T-cell (primary cell): ENCODE measurements at places on chromosomes 5 and 9.

GRCh38 chr5:8053270-8053669 is 184.3 kb downstream of the MTRR start:
- no peak for DNase-seq

DNA sequence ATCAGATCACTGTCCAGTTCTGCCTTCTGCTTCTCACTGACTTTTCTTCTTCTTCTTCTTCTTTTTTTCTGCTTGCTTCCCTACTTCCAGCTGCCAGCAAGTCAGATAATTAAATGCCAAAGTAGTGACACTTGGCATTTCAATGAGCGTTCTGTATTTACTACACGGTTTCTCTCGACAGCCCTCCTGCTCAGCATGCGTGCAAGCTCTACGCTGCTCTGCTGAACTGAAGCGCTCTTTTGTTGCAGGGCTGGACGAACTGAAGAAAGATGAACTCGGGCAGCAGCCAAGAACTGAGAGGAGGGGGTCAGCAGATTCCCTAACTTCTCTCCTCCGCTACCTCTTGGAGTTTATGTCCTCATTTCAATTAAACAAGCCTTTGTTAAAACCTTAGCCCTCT is 319.1 kb downstream of the GLIS3 start:
- no peak for DNase-seq

DNA sequence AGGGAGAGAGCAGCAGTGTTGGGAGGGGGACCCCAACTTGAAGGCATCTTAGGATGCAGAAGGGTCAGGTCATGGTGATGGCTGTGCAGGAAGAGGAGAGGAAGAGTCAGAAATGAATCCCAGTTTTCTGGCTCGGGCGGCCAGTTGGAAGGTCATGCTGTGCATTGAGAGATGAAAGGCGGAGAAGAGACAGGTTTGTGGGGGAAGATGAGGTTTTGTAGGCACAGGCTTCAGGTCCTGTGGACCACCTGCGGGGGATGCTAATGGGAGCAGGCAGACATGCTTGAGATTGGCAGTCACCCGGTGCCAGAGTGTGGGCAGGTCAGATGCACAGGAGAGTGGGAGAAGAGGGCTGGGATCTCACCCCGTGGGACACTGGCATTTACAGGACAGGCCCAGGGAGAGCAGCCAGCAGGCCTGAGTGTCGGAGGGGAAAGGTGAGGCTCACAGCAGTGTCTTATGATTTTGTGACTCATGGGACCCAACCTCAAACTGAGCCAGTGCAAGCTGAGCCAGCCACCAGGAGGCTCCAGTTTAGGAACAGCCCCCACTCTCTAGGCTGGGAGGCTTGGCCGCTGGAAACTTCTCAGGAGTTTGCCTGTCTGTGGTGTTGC is 17.5 kb downstream of the STXBP1 start:
- DNase-seq, result no peak

DNA sequence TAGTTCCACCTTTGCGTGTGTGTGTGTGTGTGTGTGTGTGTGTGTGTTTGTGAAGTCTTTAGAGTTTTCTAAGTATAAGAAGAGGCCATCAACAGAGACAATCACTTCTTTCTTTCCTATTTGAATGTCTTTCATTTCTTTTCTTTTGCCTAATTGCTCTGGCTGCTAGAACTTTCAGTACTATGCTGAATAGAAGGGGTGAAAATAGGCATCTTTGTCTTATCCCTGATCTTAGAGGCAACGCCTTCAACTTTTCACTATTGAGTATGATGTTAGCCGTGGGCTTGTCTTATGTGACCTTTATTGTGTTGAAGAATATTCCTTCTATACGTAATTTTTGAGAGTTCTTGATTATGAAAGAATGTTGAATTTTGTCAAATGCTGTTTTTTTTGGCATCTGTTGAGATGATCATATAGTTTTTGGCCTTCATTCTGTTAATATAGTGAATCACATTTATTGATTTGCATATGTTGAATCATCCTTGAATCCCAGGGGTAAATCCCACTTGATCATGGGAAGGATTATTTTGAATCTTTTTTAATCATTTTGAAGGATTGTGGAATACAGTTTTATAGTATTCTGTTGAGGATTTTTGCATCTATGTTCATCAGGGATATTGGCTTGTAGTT is 134.8 kb upstream of the CD180 start:
- DNase-seq, result no peak

DNA sequence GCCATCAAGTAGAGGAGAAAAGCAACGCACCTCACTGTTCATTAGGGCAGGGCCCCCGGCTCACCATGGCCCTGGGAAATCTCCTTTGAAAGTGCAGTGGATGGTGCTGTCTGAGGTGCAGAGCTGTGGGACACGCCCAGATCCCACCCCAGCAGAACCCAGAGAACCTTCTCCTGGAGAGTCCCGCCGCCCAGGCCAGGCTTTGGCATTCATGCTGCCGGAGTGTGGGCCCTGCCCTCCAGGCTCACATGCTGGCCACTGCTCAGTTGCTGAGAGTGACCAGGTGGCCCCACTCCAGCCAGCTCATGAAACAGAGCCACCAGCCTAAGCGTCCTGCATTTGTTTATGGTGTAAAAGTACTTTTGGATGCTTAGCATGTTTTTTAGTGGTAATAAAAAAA is 23.8 kb upstream of the LRRC14B start:
- no peak for DNase-seq

GRCh38 chr9:109040571-109040970 is 27.3 kb upstream of the CTNNAL1 start:
- DNase-seq, result no peak

DNA sequence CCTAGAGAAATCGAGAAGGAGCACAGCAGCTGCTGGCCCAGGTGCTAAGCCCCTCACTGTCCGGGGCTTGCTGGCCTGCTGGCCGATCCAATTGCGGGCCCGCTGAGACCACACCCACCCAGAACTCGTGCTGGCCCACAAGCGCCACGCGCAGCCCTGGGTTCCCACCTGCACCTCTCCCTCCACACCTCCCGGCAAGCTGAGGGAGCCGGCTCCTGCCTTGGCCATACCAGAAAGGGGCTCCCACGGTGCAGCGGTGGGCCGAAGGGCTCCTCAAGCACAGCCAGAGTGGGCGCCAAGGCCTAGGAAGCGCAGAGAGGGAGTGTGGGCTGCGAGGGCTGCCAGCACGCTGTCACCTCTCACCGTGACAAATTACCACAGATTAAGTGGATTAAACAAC is 6.8 kb upstream of the BNC2 start:
- no peak for DNase-seq

DNA sequence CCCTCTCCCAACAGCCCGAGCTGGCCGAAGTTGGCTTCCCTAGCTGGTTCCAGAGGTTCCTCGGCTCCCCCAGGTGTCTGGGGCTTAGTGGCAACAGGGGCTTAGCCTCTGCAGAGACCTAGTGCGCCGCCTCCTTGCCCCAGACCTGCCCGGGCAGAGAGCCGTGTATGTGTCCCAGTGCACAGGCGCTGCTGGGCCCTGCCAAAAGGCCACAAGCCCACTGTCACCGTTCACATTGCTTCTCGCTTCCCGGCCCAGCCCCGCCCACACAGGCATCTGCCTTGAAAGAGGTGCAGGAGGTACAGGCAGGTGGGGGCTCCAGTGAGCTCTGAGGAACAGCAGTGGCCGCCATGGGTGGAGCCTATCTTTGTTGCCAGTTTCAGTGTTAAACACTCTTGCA is 2.5 kb upstream of the CACFD1 start:
- DNase-seq, result no peak

DNA sequence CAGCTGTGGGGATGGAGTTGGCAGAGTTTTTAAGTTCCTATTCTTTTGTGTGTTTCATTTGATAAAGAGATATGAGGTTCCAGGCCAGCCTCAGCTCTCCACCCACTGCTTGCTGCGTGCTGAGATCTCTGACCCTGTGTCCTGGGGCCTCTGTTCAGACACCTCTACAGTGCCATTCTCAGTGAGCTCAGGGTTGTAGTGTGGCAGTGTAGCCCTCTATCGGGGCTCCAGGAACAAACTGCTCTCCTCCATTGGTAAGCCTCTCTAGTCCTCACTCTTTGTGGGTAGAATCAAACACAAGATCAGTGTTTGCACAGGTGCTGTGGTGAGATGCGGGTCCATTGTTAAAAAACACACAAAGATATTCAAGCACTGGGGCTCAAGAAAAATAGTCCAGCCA is 386.6 kb upstream of the RPS23 start:
- no peak for DNase-seq

DNA sequence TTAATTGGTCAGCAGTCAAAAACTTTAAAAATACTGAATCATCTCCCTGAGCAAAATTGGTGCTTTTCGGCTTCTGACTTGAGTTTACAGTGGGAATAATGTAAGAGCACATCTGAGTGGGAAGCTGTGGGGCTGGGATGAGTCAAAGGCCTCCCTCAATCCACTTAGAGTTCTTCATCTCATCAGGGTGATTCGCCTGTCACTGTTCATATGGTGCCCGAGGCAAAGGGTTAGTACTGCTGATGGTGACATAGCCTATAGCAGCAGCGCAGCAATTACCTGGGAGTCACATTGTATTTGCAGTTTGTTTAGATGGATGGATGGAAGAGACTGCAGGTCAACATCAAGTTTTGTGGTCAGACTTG is 113.8 kb upstream of the ZNF608 start:
- no peak for DNase-seq

DNA sequence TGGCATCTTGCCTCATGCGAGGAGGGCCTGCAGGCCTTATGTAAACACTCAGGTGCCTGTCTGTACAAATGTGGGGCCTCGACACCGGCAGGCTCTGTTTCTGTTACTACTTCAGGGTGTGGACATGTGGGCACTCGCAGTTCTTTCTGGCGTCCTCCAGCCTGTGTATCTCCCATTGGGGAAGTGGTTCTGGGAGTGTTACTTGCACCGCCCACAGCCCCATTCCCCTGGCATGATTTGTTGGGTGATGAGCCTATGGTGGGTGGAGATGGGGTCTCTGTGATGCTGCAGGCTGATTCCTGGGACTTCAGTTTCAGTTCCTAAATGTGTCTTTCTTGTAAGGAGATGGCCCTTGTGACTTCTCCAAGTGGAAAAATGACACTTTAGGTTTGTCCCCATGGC is 82.1 kb upstream of the PITX1 start:
- no peak for DNase-seq

DNA sequence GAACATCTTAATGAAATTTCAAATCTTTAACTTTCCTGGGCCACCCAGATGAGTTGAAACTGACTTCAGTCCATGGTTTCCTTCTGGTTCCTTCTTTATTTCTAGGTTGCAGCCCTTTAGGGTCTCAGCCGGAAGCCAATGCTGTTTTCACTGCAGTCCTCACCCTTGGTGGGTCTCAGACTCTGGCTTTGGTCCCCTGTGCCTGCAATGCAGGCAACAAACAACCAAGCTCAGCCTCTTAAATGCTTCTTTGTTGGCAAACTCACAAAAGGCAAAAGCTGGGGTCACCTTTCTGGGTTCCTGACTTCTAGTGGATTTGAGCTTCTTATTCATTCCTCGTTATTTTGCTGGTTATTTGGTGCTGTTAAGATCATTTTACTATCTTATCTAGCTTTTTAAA is 19.3 kb upstream of the APC start:
- no peak for DNase-seq

GRCh38 chr9:96203867-96204501 is 98.0 kb downstream of the HSD17B3 start:
- DNase-seq, result no peak

GRCh38 chr5:25979086-25979485 is 1059.3 kb downstream of the CDH9 start:
- DNase-seq, result no peak

- DNase-seq, result no peak
Observed at GRCh38 chr9:121889990-121890563, 203.0 kb downstream of the TTLL11 start.

DNA sequence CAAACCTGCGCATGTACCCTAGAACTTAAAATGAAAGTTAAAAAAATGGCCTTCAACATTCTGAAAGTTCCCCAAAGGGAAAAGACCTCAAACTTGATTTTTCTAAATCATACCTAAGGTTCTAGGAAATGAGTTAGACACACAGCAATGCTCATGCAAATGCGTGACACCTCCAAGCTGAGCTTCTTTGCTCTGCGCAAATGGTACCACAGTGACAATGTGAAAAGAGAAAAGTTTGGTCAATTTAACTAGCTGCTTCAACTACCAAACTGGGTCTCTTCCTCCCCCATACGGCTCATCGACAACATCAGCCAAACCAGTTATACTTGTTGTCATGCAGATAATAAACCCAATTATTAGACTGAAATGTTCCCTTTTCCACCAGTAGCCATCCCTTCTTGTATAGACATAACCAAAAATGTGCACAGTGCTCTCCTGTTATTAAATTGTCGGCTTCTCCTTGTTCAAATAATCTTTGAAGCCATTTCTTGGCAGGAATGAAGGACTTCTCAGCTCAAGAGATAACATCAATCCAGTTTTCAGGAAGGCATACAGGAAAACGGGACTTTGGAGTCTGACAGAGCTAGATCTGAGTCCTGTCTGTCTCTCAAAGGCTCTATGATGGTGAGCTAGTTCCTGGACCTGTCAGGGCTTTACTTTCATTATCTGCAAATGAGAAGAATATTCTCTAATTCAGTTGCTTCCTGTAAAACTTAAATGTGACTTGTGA is 185.6 kb upstream of the NR3C1 start:
- no peak for DNase-seq

- DNase-seq, result no peak
Observed at GRCh38 chr5:36854402-36855140, 22.0 kb upstream of the NIPBL start.

GRCh38 chr5:99349787-99350186 is 421.0 kb upstream of the CHD1 start:
- DNase-seq, result no peak

GRCh38 chr9:110521206-110521605 is 58.3 kb downstream of the SVEP1 start:
- no peak for DNase-seq
